IMR-90 (cell line): ENCODE measurements at places on chromosomes 3 and 15. TPM values are rescaled to one million over a fixed set of nuclear protein-coding genes. Genes with fewer than 3 reads are reported as not detected.

Gene CP
- 0.28 TPM in 1 of 2 replicates, not detected in the other for total RNA-seq

GRCh38 chr15:96582473-96582872 is 252.0 kb downstream of the NR2F2 start:
- no peak for DNase-seq
- H3K36me3 ChIP-seq, result no peaks in the 10 kb centered on the region
- H3K27me3 ChIP-seq, result no peaks in the 10 kb centered on the region; the same call in 1 of the 2 replicates
- H3K27ac ChIP-seq, result no peak overlapping the region

DNA sequence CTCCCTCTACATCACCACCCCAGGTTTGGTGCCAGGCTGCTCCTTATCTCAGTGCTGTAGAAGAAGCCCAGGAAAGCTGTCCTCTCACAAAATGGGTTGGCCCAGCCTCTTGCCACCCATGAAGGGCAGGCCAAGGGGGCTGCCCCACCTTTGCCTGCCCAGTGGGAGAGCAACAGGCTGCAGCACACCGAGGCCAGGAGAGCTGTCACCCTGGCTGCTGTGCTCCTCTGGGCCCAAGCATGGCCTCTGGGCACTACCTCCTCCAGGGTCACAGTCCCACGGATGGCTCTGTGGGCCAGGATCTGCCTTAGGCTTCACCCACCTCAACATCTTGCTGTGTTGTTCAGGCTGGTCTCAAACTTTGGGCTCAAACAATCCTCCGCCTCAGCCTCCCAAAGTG is 6.4 kb upstream of the STAB1 start:
- H3K4me1 ChIP-seq, result peaks cover 4% of the 10 kb centered on the region; the same call in 1 of the 2 replicates
- peaks cover 86% of the 10 kb centered on the region for H3K36me3 ChIP-seq
- H3K27ac ChIP-seq, result no peak overlapping the region
- DNase-seq, result no peak
- H3K4me3 ChIP-seq, result no peak overlapping the region
- no peaks in the 10 kb centered on the region for H3K27me3 ChIP-seq

- H3K27me3 ChIP-seq, result peaks cover 13% of the 10 kb centered on the region; the same call in 1 of the 2 replicates
- H3K36me3 ChIP-seq, result no peaks in the 10 kb centered on the region
- no peak overlapping the region for H3K4me3 ChIP-seq
Observed at GRCh38 chr15:57559875-57560274, 31.8 kb upstream of the MYZAP start.

Gene KIF23
- 56.1 and 70.5 TPM in 2 replicates for total RNA-seq

Gene PLSCR4
- total RNA-seq, result 2.8 and 3.8 TPM in 2 replicates

DNA sequence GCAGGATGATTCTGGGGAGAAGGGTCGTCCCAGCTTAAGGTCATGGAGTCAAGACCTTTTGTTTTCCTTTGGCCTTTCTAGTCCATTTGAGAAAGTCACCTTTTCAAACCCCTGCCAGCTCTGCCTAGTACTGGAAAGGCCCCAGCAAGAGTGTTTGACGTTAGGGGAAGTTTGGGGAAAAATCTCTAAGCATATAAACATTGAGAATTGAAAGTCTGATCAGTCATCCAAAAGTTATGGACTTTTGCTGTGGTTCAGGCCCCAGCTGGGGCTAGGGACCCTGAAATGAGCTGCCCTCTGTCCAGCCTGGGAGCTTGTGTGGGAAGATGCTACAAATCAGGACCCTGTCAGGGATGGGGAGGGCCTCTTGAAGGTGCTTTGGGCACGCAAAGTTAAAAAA is 21.6 kb downstream of the SLC6A6 start:
- no peaks in the 10 kb centered on the region for H3K27me3 ChIP-seq
- peak; percentile 54 for DNase-seq
- peaks cover 23% of the 10 kb centered on the region; the same call in 1 of the 2 replicates for H3K36me3 ChIP-seq

Gene THSD4
- total RNA-seq, result 25.5 and 31.1 TPM in 2 replicates

DNA sequence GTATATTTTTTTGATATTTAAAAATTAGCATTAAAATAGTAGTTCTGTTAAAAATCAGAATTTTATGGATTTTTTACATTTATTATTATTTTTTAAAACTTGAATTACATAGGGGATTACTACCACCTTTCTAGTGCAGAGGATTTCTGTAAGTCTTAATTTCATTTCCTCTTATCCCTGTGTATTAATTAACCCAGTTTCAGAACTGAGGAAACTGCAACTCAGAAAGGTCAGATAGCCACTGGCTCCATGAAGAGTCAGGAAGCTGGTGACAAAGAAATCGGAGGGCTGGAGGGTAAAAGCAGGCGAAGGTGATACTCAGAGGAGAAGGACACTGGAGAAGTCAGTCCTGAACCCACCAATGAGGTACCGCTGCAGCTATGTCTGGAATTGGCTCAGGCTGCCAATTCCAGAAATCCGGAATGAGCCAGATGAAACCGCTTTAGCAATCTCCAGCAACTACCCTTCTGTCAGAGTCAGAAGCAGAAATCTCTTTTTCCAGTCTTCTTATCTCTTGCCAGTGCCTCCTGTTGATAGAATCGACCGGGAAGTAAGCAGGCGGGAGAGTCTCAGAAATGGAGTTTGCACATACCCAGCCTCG is 308.5 kb downstream of the SV2B start:
- H3K4me1 ChIP-seq, result no peaks in the 10 kb centered on the region; the same call in 1 of the 2 replicates
- peak overlapping the region; percentile 15; the same call in 1 of the 2 replicates for H3K4me3 ChIP-seq
- no peaks in the 10 kb centered on the region; the same call in 1 of the 2 replicates for H3K27me3 ChIP-seq
- H3K36me3 ChIP-seq, result no peaks in the 10 kb centered on the region
- no peak overlapping the region for H3K27ac ChIP-seq

GRCh38 chr3:102189541-102189940 is 245.3 kb upstream of the ZPLD1 start:
- H3K4me3 ChIP-seq, result no peak overlapping the region
- peaks cover 2% of the 10 kb centered on the region; the same call in 1 of the 2 replicates for H3K4me1 ChIP-seq
- no peaks in the 10 kb centered on the region for H3K36me3 ChIP-seq
- H3K27me3 ChIP-seq, result no peaks in the 10 kb centered on the region
- DNase-seq, result no peak
- H3K27ac ChIP-seq, result no peak overlapping the region

Gene CLRN1
- not detected in 2 replicates for total RNA-seq

GRCh38 chr3:77150028-77150427 is 110.1 kb downstream of the ROBO2 start:
- H3K36me3 ChIP-seq, result no peaks in the 10 kb centered on the region
- DNase-seq, result no peak
- no peak overlapping the region for H3K4me3 ChIP-seq
- no peak overlapping the region for H3K27ac ChIP-seq
- no peaks in the 10 kb centered on the region for H3K27me3 ChIP-seq
